KBM-7 (cell line): ENCODE measurements at places on chromosomes 16 and 17.

DNA sequence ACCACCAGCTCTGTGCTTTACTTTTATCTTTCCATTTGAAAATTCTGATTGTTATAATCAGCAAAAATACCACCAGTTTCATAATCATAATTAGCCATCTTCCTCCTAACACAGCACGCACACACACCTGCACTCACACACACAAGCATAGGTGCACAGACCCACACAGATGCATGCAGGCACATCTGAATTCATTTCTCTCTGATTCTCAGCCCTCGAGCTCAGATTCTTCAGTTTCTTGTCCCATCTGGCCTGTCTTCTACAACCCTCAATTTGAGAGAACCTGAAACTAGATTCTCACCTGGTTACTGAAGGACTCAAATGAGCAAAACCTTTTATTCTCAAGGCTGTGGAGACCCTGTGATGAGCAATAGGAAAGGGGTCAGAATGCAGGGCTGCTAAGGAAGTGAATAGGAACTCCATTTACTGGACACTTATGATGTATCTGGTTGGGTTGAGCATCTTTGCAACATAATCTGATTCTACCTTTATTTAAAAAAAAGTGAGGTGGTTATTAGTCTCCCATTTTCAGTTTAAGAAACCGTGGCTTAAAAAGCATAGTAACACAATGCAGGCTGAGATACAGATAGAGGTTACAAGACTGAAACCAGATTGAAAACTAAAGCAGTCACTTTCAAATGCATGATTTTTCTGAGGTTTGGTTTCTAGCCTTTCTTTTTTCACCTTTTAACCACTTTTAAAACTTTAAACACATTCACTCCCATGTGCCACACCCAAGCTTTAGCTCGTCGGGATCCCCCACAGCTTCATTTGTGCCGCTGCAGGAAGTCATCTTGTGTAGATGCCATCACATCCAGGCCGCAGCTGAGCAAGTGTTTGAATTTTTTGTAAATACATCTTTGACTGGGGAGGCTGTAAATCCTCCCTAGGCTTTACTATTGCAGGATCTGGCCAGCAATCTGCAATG lies 9.4 kb downstream of the KRT33A start:
- DNase-seq, result no peak

- DNase-seq, result peak; percentile 41
Observed at GRCh38 chr16:87145181-87146176, 171.7 kb downstream of the C16orf95 start.

GRCh38 chr17:38568274-38568673 lies 37.5 kb downstream of the SRCIN1 start:
- DNase-seq, result no peak

- no peak for DNase-seq
Observed at GRCh38 chr16:4556580-4556979, 440 bp downstream of the C16orf96 start.

GRCh38 chr16:11557801-11558200 lies 28.9 kb downstream of the LITAF start:
- DNase-seq, result no peak

DNA sequence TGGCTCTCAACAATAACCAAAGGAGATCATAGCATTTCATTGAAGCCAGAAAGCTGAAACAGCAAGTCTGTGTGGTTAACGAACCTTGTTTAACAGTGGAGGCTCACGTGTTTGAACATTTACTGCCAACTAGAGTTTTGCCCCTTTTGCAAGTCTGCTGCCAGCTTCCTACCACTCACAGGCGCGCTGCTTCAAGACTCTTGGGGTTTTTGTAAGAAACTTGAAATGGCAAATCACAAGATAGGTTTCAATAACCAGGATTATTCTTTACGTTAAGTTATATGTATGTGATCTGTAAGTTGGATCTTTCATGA lies 1.2 kb downstream of the SNTB2 start:
- DNase-seq, result no peak
